Activated CD8-positive, alpha-beta T cell treated with anti-CD3 and anti-CD28 coated beads for 36 hours (primary cell): ENCODE measurements at places on chromosomes 6 and 20.

DNA sequence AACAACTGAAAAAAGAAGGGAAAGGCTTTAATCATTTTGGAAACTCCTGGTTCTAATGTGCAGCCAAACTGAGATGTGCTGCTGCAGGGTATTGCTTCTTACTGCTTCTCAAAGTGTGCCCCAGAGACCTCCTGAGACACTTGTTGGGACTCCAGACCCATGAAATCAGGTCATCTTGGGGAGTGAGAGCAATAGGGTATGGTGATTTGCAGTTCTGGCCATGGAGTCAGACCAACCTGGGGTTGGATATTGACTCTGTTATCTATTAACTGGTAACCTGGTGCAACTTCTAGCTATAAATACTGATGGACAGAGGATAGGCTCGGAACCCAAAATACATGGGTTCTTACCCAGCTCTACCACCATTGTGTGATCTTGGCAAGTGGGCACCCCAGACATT is 3.8 kb downstream of the TSPO2 start:
- no peak for DNase-seq

DNA sequence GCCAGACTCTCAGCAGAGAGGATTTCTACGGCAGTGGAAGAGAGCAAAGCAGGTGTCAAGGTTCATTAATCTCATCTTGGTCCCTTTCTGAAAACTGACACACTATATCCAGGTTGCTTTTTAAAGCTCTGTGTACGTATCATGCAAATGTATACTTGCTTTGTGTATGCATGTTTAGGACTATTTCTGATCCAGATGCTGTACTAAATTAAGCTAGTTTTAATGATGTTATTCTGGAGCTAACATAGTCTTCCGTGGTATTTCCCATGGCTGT is 59.2 kb upstream of the SNX9 start:
- no peak for DNase-seq

DNA sequence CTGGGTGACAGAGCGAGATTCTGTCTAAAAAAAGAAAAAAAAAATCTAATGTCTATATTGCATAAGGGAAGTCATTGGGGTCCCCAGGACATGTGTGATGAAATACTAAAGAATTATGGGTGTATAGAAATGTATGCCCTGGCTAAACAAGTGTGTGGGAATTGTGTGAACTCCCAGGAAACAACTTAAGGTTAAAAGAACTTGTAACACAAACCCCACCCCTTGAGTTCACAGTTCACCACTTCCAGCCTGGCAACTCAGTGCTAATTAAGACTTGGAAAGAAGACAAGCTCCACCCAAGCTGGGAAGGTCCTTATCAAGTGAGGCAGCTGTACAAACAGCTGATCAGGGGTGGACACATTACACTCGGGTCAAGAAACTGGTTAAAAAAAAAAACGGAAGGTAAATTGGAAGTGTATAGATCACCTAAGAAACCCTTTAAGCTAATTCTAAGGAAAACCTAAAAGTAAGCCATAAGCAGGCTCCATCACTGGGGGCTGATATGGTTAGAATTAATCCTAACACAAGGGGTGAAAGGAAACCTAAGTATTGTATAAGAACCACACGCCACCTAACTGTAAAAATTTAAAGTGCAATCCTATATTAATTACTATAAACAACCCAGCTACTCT is 25.2 kb downstream of the HLA-A start:
- no peak for DNase-seq

- no peak for DNase-seq
These were observed 154.6 kb downstream of the SOBP start for GRCh38 chr6:107644513-107644912.

GRCh38 chr6:66103354-66103753 is 396.3 kb upstream of the EYS start:
- no peak for DNase-seq

- DNase-seq = no peak
These were observed 32.7 kb upstream of the RIN2 start for GRCh38 chr20:19725373-19725772.

- peak; percentile 57 for DNase-seq
These were observed 46.5 kb upstream of the SNAP25 start for GRCh38 chr20:10171864-10172751.

- DNase-seq = peak; percentile 46
These were observed 4.1 kb downstream of the HLA-B start for GRCh38 chr6:31352683-31353383.

DNA sequence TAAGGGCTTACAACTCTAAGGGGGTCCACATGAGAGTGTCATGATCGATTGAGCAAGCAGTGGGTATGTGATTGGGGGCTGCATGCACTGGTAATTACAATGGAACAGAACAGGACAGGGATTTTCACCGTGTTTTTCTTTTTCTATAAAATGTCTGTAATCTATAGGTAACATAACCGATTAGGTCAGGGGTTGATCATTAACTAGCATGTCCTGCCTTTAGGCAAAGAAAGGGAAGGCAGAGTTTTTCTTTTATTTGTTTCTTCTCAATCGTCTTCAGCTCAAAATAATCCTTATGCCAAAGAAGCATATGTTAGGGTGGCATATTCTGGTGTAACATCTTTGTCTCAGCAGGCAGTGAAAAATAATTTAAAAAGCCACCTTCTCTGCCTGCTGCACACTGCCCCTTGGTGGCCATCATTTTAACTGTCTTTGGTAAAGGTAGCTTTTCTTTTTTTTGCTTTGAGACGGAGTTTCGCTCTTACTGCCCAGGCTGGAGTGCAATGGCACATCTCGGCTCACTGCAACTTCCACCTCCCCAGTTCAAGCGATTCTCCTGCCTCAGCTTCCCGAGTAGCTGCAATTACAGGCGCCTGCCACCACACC is 9.7 kb upstream of the CEP43 start:
- DNase-seq = peak; percentile 44

DNA sequence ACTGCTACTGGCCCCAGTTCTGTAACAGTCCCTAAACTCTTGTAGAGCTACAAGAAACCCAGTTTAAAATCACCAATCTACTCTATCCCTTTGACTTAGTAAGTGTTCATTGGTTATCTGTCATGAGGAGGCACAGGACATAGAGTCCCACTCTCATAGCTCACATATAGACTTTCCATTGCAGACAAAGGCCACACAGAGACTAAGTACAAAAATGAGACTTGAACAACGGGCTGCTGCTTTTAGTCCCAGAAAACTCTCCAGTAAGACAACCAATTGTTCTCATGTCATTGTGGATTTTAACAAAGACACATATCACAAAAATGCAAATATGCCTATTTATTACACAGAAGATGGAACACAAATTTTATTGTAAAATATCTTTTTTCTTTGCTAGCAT is 197.4 kb downstream of the PTPRK start:
- DNase-seq = no peak

DNA sequence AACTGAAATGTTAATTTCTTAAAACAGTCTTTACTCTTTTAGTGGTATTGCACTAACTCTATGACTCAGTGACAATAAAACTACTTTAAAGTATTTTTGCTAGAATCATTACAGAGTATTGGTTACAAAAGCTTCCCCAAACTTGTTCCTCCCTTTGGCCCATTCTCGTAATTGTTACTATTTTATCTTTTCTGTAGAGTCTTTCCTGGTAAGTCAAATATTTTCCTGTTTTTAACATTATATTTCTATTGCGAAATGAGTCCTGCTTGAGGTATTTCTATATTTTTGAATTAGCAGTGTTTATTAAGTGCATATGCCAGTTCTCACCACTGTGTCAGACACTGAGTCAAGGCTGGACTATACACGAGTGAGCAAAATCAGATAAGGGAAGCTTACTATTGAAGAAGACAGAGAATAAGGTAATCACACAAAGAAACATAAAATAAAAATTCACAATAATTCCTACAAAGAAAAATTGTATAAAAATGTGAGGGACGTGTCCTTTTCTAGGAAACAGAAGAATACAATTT is 970.5 kb downstream of the EYS start:
- DNase-seq = no peak

DNA sequence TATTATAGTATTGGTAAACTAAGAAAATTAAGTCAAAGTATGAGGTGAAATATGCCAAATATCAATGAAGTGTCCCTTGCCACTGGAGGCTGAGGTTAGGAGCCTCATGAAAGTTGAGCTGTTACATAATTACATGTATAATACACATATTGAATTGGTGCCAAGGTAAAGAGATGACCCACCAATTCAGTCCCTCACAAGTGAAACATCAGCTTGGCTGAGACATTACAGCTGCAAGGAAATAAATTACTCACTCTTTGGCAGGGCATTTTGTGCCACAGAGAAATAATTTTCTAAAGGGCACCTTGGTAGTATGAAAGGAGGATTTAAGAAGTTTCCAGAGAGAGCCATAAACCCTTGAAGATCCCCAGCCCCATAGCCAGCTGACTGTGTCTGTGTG is 127.4 kb downstream of the ADGRG6 start:
- no peak for DNase-seq

DNA sequence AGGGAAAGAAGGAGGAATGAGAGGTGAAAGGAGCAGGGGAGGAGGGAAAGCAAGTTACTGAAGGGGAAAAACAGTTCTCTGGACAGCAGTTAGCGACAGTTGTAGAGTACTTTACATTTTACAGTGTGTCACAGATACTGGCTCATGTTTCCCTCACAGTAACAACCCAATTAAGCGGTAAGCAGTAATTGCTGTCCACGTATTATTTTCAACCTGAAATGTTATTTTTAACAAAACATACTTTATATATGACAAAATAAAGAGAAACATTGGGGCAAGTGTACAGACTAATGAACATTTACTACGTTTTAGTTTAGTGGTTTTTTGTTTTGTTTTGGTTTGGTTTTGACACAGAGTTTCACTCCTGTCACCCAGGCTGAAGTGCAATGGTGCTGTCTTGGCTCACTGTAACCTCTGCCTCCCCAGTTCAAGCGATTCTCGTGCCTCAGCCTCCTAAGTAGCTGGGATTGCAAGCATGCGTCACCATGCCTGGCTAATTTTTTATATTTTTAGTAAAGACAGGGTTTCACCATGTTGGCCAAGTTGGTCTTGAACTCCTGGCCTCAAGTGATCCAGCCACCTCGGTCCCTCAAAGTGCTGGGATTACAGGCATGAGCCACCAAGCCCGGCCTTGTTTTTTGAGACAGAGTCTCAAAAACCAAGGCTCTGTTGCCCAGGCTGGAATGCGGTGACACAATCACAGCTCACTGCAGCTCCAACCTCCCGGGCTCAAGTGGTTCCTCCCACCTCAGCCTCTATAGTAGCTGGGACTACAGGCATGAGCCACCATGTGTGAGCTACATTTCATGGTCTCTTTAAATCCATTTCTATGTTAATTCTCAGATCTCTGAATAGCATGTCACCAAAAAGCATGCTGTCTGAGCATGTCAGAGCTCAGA is 22.6 kb upstream of the BTN3A2 start:
- DNase-seq = peak; percentile 46

- DNase-seq = peak; percentile 82
These were observed 40.3 kb upstream of the AHI1 start for GRCh38 chr6:135537741-135538301.

- peak; percentile 41 for DNase-seq
These were observed 66.4 kb upstream of the NEDD9 start for GRCh38 chr6:11298651-11299420.

DNA sequence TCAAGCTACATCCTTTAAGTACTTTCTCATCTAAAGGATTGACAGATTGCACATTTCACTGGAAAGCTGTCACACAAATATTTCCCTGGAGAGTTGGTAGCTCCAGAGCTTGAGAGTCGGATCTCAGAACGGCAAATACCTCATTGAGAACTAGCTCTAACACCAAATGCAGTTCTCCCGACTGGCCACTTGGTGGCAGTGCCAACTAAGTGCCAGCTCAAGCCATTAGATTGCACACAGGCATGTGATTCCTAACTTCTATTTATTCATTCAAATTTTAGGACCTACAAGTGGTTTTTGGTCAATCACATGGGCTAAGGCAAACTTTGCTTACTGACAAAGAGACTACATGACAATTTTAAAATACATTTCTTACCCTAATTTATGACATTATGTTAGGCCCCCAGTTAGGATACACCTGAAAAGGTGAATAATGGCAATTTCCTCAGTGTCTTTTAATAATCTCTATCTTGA is 7.9 kb upstream of the MCHR2 start:
- DNase-seq = peak; percentile 43

DNA sequence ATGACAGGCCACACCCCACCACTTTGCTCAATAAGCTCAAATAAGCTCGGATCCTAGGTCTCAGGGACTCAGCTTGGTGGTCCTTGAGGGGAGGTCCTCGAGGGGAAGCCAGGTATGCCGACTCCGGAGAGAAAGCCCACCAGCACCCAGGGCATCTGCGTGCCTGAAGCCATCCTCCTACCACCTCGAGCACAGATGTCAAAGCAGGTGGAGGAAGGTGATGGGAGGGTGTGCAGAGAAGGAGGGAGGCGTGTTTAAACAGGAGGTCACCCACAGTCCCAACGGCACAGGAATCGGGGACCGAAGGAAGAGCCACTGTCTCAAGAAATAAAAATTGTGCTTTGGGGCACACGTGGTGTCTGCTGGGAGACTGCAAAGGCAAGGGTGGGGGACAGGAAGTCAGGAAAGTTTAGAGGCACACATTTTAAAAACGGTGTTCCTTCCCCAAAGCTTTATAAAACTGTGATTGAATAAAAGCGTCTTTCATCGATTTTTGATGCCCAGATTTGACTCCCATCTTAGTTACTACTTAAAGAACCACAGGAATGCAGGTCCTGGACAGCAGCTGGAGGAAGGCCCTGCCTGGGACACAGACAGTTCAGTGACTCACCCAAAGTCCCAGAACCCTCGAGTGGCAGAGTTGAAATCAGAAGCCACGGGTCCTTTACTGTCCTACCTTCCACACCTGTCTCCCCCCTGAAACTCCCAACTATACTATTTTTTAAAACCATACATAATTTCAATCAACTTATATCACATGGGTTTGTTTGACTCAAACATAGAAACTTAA is 221.0 kb upstream of the PDE10A start:
- no peak for DNase-seq

- no peak for DNase-seq
These were observed 384.5 kb upstream of the SULF2 start for GRCh38 chr20:48169650-48170225.

GRCh38 chr6:42453031-42453653 is 1.4 kb upstream of the TRERF1 start:
- peak; percentile 82 for DNase-seq

- DNase-seq = no peak
These were observed 299.0 kb upstream of the STXBP5 start for GRCh38 chr6:146905181-146905704.

DNA sequence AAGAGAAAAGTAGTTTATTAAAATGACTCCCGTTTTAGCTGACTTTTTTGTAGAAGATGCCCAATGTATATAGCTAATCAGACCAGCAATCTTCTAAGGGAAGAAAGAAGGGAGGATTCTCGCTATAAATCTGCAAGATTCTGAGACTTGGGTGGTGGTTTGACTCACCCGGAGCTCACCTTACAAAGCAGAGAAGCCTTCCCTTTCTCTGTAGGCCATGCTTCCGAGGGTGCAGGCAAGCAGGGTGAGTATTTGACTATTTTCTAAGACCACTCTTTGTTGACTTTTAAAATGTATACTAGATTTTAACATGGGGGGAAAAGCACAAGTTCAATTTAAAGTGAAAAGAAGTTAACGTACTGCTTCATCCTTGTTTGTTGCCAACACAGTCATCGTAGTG is 2.7 kb downstream of the OLIG3 start:
- DNase-seq = peak; percentile 21

DNA sequence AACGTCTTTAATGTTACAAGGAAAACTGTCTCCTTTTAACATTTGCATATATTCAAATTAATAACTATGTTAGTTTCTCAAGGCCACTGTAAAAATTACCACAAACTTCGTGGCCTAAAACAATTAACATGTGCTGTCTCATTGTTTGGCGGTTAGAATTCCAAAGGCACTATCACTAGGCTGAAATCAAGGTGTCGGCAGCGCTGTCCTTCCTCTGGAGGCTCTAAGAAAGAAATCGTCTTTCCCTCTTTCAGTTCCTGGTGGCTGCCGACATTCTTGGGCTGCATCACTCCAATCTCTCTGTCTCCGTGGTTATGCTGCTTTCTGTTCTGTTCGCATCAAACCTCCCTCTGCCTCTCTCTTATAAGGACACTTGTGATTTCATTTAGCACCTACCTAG is 4.2 kb downstream of the TPD52L1 start:
- DNase-seq = no peak
